ENCODE measurements at places on chromosomes 3 and 15.

GRCh38 chr3:37096288-37096687 is 78.1 kb downstream of the LRRFIP2 start:
- DNase-seq: no peak

DNA sequence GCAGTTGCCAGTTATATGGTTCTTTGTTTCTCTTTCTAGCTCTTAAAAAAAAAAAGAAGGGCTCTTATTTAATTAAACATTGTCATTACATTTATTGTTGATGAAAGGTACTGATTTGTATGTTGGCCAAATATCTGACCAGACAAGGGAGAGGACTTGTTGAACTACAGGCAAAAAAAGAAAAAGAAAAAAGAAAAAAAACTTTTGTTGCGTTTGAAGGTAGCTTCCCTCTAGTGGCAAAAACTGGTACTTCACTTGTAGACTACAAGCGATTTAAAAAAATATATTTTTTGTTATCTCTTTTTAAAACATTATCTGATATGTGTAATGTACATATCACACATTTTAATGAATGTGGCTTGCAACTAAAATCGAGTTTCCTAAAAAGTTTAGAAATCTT is 280.6 kb downstream of the ROBO2 start:
- no peak for DNase-seq

DNA sequence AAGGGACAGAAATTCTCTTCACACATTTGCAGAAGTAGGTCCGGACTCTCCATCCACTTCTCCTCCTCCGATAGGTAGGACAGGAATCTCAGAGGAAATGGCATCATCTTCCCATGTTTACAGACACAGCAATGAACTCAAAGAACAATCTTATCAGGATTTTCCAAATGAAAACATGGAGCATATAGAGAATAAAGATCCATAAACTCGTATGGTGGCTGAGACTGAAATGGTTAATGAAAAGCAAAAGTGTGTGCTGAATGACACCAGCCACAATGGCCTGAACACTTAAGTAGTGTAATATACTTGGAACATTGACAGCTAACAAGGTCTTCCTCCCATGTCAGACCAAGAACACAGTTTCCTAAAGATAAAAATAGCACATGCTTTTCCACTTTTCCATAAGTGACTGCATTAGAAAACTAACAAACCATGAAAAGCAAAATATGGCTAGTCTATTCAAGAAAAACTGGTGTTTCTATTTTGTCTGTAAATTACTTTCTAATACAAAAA is 5.8 kb downstream of the CCRL2 start:
- no peak for DNase-seq

GRCh38 chr15:80242132-80242769 is 9.8 kb downstream of the CTXND1 start:
- no peak for DNase-seq

DNA sequence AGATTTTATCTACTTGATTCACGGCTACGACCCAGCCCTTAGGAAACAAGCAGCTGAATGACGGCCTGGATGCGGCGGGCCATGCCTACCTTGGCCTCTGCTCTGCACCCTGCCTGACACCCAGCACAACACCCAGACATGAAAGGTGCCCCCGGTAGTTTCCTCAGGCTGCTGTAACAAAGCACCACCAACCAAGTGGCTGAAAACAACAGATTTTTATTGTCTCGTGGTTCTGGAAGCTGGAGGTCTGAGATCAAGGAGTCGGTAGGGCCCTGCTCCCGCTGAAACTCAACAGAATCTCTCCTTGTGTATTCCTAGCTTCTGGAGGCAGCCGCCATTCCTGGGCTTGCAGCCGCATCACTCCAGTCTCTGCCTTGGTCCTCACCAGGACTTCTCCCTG is 111.7 kb downstream of the ADCY5 start:
- no peak for DNase-seq

- no peak for DNase-seq
These were observed 11.8 kb upstream of the PP2D1 start for GRCh38 chr3:20023623-20024405.

DNA sequence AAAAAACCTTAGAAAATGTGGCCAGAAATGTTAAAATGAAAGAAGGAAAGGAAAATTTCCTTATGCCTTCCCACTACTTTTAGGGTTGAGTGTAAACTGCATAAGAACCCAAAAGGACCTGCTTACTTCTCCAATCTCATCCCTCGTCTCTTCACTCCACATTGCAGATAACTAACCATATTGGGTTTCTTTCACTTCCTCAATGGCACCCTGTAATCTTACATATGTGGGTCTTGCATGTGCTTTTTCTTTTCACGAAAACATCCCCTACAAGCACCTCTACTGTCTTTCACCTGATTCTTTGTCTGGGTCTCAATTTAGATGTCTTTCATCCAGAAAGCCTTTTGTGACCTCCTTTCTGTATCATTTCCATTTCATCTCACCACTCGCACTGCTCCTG is 23.1 kb downstream of the EOMES start:
- DNase-seq: no peak

GRCh38 chr3:123871946-123872345 is 12.2 kb downstream of the MYLK start:
- peak; percentile 84 for DNase-seq

GRCh38 chr15:52102463-52102862 is 10.1 kb downstream of the BCL2L10 start:
- no peak for DNase-seq

DNA sequence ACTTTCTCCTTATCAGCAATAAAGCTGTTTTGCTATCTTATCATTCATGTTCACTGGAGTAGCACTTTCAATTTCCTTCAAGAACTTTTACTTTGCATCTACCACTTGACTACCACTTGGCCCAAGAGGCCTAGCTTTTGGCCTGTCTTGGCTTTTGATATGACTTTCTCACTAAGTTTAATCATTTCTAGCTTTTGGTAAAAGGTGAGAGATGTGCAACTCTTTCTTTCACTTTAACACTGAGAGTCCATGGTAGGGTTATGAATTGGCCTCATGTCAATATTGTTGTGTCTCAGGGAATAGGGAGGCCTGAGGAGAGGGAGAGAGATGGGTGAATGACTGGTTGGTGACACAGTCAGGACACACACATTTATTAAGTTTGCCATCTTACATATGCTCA is 31.0 kb upstream of the FAM3D start:
- DNase-seq: no peak

DNA sequence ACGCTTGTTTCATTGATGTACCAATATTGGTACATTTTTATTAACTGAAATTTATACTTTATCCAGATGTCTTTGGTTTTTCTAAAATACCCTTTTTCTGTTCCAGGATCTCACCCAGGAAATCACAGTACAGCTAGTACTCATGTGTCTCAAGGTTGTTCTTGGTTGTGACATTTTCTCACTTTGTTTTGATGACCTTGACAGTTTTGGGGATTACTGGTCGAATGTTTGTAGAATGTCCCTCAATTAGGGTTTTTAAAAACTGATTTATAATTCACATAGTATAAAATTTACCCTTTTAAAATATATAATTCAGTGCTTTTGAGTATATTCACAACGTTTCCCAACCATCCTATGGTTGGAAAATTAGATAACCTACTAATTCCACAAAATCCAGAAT is 6.3 kb upstream of the SNRPN start:
- no peak for DNase-seq

GRCh38 chr3:153160451-153161137 is 1.4 kb upstream of the RAP2B start:
- no peak for DNase-seq
